Left hindlimb (tissue), 1 donor: ENCODE measurements at places on chromosomes 12 and 14.

DNA sequence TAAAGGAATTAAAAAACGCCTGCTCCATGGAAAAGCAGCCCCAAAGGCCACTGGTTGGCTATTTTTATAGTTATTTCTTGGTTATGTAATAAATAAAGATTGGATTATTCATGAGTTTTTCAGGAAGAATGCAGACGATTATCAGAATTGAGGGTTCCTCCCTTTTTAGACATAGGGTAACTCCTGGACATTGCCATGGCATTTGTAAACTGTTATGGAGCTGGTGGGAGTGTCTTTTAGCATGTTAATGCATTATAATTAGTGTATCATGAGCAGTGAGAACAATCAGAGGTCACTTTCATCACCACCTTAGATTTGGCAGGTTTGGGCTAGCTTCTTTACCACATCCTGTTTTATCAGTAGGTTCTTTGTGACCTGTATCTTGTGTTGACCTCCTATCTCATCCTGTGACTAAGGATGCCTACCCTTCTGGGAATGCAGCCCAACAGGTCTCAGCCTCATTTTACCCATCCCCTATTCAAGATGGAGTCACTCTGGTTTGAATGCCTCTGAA lies 728.7 kb downstream of the GALC start:
- no peak for DNase-seq

DNA sequence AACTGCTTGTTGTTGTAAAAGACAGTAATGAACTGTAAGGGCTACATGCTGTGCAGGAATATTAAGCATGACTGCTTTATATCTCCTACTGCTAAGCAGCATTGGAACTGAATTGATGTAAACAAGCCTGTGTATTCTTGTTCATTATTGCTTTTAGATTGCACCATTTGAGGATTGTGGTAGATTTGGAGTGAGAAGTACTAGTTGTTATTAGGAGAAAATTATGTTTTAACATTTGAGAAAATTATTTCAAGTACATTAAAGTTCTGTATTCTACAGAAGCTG lies 212.7 kb downstream of the ERC1 start:
- DNase-seq = no peak

DNA sequence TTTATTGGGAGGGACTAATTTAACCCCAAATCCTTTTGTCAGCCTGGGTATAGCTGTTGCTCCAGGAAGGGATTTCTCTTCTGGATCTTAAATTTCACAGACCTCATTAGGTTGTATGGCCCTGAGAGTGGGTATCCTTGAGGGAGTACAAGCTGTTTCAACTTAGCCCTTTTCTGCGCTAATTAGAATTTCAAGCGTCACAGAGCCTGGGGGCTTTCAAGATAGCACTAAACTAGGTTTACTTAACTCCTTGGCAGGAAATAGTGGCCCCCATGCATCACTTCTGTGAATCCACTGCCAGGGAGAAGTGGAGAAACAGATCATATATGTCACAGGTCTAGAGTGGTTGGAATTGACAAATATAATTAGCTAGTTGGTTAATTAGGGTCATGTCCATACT lies 5.9 kb upstream of the PDE1B start:
- no peak for DNase-seq

DNA sequence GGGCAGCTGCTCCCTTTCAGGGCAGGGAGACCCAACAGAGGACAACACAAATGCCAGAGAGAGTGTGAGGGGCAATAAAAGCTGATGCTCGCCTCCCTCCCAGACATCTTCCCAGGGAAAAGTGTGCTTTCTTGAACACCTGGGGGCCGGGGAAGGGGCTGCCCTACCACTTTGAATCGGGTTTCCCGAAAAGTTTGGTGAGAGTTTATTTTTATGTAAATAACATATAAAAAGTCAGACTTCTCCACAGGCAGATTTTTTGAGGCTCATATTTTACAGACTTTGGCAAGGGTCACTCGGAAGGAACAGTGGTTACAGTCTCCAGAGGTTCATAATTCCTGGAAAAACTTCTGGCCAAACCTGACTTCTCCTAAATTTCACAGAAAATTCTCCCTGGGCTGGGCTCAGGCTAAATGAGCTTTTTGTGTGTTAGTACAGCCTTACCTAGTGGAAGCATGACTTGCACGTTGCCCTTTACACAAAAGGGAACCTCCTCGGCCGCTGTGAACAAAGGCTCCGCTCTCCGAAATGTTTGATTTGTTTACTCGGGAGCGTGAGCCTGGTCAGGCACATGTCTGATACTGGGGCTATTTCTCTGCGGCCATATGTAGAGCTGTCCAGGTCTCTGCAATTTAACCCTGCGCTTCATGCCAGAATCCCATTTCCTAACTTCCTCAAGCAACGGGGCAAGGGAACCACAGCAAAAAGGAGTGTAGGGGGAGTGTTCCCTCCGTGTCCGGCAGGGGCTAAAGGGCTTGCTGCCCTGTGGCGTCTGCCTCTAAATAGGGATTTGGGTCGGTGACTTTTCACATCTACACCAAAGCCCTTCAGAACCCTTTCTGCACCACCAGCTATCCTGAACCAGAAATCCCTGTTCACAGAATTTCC lies 3.4 kb downstream of the RTL1 start:
- peak; percentile 79 for DNase-seq

DNA sequence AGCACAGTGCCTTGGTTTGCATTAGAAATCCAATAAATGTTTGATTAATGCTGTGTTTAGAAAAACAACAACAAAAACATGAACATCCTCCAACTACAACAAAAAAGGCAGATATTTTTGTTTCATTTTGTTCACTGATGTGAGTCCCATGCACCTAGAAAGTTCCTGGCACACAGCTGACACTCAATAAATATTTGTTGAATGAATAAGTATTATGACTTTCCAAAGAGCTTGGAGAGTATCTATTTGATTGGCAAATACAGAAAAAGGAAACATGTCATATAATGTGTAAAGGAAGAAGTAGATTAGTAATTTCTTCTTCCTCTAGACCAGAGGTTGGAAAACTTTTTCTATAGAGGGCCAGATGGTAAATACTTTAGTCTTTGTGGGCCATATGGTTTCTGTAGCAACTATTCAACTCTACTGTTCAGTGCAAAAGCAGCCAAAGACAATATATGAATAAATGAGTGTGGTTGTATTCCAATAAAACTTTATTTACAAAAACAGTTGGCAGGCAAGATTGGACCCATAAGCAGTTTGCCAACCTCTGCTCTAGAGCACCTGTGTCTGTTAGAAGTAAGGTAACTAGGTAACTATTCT lies 312.3 kb upstream of the DIO2 start:
- DNase-seq = no peak

- no peak for DNase-seq
These were observed 19.7 kb upstream of the INF2 start for GRCh38 chr14:104669697-104670096.

DNA sequence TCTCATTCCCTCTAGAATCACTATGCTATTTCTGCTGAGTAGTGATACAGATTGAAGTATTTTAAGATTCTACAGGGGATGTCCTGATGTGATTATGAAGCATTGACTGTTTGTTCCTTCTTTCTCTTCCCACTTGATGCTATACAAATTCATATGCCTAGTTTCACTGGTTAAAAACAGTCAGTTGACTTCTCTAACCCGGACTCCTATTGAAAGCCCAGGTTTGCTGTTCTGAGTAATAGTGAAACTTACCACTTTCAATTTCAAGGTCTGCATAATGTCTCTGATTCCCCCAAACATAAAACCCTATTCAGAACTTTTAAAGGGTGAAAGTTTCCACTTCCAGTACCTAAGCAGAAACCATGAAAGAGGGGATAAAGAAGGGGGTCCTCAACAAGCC lies 117.7 kb upstream of the RPL10L start:
- no peak for DNase-seq

DNA sequence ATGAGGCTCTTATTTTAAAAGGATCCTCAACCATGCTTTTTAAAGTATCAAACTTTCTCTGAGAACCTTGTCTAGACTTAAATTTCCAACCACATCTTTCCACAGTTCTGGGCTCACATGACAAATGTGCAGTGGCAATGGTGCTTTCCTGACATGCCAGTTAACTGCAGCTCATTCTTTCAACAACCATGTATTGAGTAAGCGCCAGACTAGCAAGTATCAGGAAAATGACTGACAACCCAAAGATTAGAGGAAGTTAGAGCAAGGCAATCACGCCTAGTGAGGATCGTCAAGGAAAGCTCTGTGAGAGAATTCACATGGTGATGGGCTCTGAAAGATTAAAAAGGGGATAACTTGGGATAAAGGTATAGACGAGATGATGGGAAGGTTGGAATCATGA lies 35.8 kb downstream of the FLVCR2 start:
- no peak for DNase-seq

- DNase-seq = no peak
These were observed 284.7 kb upstream of the PWP1 start for GRCh38 chr12:107400686-107401447.

GRCh38 chr12:96236221-96236822 lies 42.1 kb downstream of the ELK3 start:
- DNase-seq = peak; percentile 67

DNA sequence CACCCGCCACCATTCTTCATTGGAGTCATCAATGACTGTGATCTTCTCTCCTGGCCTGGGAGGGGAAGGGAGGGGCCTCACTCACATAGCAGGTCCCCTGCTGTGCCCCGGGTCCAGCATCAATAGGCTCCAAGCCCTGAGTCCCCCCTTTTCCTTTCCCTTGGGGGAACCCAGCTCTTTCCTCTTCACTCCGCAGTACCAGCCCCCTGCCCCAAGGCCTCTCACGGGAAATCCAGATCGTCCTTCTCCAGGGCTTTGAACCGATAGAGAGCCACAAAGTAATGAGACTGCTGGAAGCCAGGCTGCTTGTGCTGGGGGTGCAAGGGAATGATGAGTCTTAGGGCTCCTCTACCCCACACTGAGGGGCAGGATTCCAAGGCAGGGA lies 6.7 kb downstream of the STAC3 start:
- no peak for DNase-seq

- DNase-seq = no peak
These were observed 21.9 kb upstream of the FAIM2 start for GRCh38 chr12:49925433-49926204.

DNA sequence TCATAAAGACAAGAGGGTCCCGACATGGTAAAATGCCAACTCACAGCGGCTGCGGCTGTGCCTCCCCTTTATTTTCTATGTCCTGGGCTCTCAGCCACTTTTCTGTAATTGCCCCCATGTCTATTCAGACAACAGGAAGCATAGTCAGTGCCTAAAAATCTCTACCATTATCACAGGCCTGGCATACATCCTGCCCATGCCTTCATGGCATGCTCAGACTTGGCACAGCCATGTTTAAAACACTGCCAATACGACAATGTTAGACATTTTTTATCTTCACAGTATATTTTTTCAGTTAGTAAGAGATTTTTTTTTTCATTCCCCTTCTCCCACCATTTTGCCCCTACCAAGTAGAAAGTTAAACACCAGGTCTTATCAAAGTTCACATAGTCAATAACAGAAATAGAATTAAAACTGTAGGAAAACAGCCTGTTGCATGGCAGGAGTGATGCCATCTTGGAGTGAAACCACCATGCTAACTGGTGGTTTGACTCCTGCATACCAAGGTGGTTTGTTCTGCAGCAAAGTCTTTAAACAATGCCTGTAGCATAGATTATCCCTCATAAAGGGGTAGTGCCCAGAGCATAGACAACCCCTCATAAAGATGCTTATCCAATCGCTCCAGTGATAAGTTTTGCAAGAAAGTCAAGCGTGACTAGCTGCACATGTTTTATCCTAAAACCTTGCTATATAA lies 18.9 kb upstream of the CERS5 start:
- no peak for DNase-seq

GRCh38 chr14:75417674-75418073 lies 10.1 kb upstream of the JDP2 start:
- DNase-seq = no peak

DNA sequence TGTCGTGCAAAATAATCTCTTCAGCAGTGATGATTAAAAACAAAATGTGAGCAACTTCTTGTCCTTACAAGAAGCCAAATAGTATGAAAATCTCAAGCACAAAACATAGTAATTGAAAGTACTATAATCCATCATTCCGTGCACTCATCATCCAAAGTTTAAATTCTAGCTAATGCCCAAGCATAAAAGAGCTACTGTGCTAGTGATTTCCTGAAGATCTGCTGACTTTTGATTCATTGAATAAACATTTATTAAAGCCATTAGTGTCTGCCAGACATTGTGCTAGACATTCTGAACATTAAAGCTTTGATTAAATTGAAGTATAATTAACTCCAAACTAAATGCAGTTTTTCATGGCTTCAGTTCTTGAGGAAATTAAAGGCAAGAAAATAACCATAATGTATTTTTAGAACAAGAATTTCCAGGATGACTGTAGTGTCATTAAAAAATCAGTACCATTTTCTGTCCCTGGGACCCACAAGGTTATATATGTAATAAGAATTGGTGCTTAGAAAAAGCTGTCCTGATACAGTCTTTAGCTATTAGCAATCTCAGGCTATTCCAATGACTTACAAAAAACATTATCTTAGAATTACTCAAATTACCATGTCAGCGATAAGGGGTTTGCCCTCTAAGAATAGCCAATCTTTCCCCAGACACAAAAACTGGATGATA lies 71.7 kb downstream of the CMAS start:
- DNase-seq = no peak

DNA sequence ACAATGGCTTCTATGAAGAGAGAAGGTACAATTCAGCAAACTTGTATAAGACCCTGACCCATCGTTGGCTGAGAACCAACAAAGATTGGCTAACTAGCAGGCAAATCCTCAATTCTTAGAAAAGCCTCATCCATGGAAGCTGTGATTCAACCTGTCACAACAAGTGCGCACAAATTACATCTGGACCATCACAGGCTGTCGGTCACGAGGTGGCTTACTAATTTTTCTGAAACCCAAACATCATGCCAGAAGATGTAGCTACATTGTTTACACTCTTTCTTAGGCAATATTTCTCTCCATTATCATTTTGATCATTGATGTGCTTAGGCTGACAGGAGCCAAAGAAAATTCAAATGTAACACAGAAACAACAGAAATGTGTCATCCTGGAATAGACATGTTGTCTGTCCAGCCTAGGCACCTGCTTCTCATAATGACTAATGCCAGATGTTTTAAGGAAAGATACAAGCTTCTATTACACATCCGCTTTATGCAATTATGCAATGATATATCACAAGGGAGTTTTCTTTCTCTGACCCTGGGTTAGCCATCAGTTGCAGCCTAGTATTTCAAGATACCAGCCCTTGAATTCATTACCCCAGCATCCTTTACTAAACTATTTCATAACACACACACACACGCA lies 92.9 kb upstream of the DIO2 start:
- no peak for DNase-seq

DNA sequence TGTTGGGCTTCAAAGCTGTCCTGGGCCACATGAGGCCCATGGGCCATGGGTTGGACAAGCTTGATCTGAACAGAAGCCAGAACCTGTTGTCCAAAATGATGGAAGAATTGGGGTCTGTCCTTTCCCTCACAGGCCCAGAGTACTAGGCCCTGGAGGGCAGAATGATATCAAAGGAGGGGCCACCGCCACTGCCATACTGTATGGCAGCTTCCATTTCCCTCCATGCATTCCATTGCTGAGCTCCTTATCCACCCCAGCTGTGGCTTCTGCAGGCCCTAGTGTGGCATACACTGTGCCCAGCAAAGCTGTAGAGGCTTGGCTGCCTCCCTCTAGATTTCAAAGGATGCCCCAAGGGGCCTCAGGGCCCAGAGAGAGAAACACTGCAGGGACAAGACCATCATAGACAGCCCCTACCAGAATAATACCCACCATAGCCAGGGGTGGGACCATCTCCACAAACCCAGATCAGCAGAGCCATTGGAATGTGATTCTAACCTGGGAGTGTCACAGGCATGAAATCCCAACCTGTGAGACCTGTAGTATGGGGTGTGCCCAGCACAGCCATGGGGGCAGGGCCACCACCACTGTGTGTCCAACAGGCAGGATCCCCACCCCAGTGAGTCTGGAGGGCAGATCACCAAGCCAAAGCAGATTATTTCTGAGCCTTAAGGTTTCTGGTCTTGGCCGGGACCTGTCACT lies 61.4 kb upstream of the BEGAIN start:
- DNase-seq = no peak

- no peak for DNase-seq
These were observed 4.9 kb downstream of the BMP4 start for GRCh38 chr14:53951627-53952303.
